NCI-H1105 treated with DMSO at 0.1 percent for 48 hours (cell line): ENCODE measurements at places on chromosomes 11 and 22.
A peak's percentile ranks its signal among the peaks of the same experiment; 100 is the strongest.

DNA sequence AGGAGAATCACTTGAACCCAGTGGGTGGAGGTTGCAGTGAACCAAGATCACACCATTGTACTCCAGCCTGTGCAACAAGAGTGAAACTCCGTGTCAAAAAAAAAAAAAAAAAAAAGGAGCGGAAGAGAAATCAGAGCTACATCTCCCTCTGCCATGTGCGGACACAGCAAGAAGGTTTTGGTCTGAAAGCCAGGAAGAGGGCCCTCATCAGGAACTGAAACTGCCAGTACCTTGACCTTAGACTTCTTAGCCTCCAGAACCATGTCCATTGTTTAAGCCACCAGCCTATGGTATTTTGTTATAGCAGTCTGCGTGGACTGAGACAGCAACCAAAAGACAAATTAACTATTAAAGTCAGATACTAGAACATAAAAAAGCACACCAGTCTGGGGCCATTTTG, 41.6 kb downstream of the KREMEN1 start:
- DNase-seq: no peak

DNA sequence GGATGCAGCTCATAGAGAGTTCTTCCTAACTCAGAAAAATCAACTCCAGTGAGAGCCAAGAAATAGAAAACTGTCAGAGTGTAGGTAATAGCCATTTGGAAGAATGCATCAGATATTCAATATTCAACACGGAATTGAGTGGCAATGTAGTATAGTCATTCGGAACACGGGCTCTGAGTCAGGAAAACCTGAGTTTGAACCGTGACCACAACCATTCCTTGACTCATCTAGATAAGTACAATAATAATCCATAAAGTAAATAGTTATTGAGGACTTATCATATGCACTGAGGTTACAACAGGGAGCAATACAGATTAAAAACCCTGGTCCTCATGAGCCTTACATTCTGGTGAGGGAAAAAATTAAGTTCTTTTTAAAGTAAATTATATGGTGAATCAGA, 62.6 kb upstream of the PHF21A start:
- no peak for DNase-seq

- DNase-seq: peak; percentile 21
These were observed 56.7 kb downstream of the PPP6R2 start for GRCh38 chr22:50399751-50400331.

DNA sequence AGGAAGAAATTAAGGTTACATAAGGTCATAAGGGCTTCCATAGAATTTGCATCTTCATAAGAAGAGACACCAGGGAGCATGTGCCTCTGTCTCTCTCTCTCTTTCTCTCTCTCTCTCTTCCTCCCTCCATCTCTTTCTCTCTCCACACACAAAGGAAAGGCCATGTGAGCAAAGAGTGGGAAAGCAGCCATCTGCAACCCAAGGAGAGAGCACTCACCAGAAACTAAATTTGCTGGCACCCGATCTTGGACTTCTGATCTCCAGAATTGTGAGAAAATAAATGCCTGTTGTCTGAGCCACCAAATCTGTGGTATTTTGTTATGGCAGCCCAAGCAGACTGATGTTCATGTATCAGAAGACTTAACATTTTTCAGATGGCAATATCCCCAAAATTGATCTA, 6.4 kb upstream of the KRTAP5-10 start:
- no peak for DNase-seq

GRCh38 chr11:86934582-86934900, 20.7 kb downstream of the FZD4 start:
- no peak for DNase-seq

GRCh38 chr11:79400717-79401330, 40.0 kb downstream of the TENM4 start:
- no peak for DNase-seq

DNA sequence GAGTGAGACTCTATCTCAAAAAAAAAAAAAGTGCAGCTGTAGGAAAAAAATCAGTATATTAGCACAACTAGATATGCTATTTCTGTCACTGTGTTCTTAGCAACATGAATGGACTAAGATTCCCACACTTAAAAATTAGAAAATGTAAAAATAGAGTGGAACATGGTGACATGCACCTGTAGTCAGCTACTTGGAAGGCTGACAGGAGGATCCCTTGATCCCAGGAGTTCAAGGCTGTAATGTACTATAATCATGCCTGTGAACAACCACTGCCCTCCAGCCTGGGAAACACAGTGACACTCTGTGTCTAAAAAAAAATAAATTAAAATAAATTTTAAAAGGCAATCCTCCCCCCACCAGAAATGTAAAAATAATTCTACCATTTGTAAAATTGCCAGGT, 29.8 kb downstream of the PICALM start:
- DNase-seq: no peak

- no peak for DNase-seq
These were observed 16.2 kb upstream of the ST3GAL4 start for GRCh38 chr11:126339073-126339862.

- DNase-seq: no peak
These were observed 68.3 kb downstream of the DDIAS start for GRCh38 chr11:82969811-82970210.
